ENCODE measurements at places on chromosomes 4 and X. TPM values are rescaled to one million over a fixed set of nuclear protein-coding genes. Genes with fewer than 3 reads are reported as not detected.

GRCh38 chr4:68347845-68348244, 2.0 kb downstream of the YTHDC1 start:
- no peak overlapping the region for H3K27ac ChIP-seq
- no peak overlapping the region for H3K4me3 ChIP-seq
- no peaks in the 10 kb centered on the region for H3K36me3 ChIP-seq
- H3K27me3 ChIP-seq, result no peaks in the 10 kb centered on the region

Gene TECRL
- not detected for total RNA-seq

DNA sequence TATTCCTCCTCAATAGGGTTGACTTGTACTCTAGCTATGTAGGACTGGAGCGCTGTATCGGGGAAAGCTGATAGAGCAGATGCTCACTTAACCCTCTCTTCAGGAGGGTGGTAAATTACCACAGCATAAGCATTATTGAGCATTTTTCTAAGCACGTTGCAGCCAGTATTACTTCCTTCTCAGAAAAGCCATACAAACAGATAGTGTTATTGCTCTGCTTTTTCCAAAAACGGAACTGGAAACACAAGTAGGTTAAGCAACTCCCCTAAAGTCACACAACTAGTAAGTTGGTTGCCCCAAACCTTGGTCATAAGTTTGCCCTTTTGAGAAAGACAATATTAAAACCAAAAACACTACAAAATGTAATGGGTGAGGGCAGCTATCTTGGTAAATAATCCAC, 73.9 kb downstream of the REELD1 start:
- H3K4me1 ChIP-seq, result no peaks in the 10 kb centered on the region
- H3K4me3 ChIP-seq, result no peak overlapping the region

Gene TMEM271
- not detected for total RNA-seq

- DNase-seq, result no peak
- H3K4me1 ChIP-seq, result peaks cover 14% of the 10 kb centered on the region
- H3K36me3 ChIP-seq, result no peaks in the 10 kb centered on the region
- H3K27ac ChIP-seq, result no peak overlapping the region
Observed at GRCh38 chr4:150080337-150080736, 2.1 kb downstream of the DCLK2 start.

GRCh38 chr4:95045429-95045828, 287.7 kb downstream of the BMPR1B start:
- H3K4me3 ChIP-seq, result no peak overlapping the region
- no peak overlapping the region for H3K27ac ChIP-seq
- no peak for DNase-seq
- H3K4me1 ChIP-seq, result peaks cover 3% of the 10 kb centered on the region
- H3K27me3 ChIP-seq, result no peaks in the 10 kb centered on the region

DNA sequence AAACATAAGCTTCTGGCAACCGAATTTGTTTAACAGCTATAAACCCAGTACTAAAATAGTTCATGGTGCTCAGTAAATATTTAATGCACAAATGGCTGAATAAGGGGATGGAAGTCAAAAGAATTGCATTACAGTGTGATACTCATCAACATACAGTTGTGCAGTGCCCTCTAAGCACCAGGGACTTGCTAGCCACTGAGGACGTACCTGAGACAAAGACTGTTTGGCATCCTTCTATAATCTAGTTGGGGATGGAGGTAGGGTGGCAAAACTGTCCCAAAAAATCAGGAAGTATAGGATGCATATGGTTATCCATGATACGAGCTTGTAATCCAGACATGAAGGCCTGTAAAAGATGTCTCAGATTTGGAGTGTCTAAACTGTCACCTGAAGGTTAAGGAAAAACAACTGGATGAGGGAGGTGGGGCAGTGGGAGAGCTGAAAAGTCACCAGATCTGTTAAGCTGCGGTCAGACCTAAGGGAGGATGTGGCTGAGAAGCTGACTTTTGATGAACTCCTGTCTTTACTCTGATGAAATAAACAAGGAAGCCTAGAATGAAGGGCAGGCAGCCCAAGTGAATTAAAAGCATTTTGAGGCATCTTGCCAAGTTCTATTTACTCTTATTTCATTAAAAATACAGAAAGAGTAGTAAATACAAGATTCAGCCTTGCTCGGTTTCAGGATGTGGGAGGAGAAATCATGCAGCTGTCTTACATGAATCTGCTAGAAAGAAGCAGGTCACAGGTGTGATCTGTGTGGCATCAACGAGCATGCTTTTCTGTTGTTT, 12.0 kb upstream of the CD38 start:
- H3K27me3 ChIP-seq, result no peaks in the 10 kb centered on the region
- H3K27ac ChIP-seq, result no peak overlapping the region
- no peak overlapping the region for H3K4me3 ChIP-seq
- no peak for DNase-seq
- peaks cover 3% of the 10 kb centered on the region for H3K4me1 ChIP-seq

Data from lung (tissue), 17 donors.